Esophagus squamous epithelium (tissue), 5 donors: ENCODE measurements at places on chromosomes 7 and 10.

DNA sequence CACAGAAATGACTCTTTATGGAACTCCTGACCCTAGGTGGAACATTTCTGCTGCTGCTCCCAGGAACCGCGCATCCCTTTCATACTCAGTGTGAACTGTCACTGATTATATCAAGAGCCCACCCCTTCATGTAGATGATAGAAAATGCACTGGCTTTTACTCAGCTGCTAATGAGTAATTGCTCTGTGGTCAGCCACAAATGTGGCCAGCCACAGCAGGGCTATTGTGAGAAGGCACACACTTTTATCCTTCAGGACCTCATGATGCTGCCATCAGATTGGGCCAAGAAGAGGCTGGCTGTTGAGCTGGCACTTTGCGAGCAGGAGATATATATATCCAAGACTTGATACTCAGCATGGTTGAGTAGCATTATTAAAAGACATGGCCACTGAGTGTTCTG, 124.7 kb downstream of the CFAP58 start:
- DNase-seq: no peak

DNA sequence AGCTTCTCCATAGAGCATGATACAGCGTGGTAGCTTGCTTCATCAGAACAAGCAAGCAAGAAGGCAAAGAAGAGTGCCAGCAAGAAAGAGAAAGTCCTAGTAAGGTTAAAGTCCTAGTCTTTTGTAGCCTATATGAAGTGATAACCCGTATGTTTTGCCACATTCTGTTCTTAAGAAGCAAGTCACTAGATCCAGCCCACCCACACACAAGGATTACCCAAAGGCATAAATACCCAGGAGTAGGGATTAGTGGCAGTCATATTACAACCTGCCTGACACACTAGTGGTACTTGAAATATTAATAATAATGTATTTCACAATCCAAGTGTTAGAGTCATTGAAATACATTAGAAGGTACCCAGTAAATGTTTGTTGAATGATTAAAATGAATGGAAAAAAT, 285.5 kb downstream of the HPSE2 start:
- DNase-seq: no peak

- DNase-seq: no peak
Observed at GRCh38 chr7:1545417-1546246, 10.4 kb downstream of the TMEM184A start.

DNA sequence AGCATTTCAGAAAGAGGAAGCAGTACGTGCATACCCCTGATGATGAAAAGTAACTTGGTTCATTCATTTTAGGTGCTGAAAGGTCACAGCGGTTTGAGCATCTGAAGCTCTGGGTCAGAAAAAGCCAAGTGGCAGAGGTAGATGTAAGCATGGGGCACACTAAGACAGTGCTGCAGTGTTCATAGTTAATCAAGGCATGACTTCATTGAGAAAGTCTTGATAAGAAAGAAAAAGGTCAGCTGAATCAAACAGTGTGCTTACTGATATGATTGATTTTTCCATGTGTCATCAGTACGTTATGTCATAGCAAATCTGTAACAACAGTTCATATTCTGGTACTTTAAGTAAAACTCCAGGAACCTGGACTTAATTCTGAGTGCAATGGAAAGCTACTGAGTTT, 107.7 kb upstream of the PCLO start:
- DNase-seq: no peak

DNA sequence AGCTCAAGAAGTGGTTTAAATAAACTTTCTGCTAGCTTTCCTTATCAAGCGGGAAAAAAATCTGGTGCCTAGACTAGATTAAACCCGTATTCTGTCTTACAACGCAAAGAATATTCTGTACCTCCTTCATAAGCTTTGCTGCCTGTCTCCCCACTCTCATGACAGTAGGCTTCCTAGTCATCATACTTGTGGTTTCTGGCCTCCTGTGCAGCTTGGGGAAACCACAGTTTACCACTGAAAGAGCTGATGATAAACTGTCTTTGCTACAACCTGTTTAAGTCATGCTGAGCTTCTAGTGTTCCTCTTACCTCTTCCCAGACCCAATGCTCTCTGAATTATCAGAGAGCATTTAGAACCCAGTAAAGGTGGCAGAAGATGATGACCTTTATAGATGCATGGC, 55.0 kb downstream of the PODXL start:
- no peak for DNase-seq
